PC-9 (cell line): ENCODE measurements at places on chromosomes 1 and 21. TPM values are rescaled to one million over a fixed set of nuclear protein-coding genes. Genes with fewer than 3 reads are reported as not detected.

- no peak for DNase-seq
These were observed 41.5 kb downstream of the GBP6 start for GRCh38 chr1:89405275-89405929.

GRCh38 chr1:175388285-175388684 lies 195.7 kb upstream of the KIAA0040 start:
- DNase-seq = no peak

DNA sequence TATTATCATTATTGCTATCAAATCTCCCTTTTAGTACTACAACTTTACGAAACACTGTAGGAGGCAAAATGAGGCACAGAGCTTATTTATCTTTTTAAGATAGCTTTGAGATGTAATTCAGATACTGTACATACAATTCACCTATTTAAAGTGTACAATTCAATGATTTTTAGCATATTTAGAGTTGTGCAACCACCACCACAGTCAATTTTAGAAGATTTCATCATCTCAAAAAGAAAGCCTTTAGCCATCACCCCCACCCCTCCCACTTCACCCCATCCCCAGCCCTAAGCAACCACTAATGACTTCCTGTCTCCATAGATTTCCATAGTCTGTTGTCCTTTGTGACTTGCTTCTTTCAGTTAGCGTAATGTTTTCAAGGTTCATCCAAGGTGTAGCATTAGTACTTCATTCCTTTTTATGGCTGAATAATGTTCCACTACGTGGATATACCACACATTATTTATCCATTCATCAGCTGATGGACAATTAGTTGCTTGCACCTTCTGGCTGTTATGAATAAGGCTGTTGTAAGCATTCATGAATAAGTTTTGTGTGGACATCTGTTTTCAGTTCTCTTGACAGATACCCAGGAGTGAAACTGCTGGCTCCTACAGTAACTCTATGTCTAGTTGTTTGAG lies 9.4 kb upstream of the CAPN9 start:
- no peak for DNase-seq

DNA sequence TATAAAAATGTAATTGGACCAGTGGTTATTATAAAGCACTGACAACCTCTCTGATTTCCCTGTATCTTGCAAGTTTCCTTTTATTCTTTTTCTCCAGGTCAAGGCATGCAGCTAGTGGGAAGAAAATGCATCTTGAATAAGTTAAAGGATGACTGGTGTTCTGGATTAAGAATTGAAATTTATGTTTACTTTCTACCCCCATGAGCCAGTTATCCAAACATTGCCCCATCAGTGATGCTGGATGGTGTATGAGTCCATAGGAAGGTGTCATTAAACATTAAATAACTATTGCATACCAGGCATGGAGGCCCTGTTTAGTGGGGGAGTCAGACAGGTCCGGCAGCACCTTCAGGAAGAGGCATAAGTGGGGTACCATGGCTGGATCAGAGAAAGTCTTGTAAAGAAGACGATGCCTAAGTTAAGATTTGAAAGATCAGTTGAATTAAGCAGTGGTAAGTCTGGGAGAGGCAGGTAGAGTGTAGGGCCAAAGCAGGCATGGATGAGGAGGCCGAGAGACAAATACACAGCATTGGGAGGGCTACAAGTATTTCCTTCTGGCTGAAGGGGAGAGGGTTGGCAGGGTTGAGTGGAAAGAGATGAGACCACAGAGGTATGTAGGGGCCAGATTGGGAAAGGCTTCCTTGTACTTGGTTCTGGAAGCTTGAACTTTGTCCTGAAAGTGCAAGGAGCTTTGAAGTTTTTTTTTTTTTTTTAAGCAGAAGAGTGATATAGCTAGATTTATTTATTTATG lies 5.7 kb downstream of the SZRD1 start:
- DNase-seq = no peak

The LCE3E gene
- not detected in 2 replicates for total RNA-seq
